ENCODE measurements at places on chromosomes 6 and 20.
A peak's percentile ranks its signal among the peaks of the same experiment; 100 is the strongest.

DNA sequence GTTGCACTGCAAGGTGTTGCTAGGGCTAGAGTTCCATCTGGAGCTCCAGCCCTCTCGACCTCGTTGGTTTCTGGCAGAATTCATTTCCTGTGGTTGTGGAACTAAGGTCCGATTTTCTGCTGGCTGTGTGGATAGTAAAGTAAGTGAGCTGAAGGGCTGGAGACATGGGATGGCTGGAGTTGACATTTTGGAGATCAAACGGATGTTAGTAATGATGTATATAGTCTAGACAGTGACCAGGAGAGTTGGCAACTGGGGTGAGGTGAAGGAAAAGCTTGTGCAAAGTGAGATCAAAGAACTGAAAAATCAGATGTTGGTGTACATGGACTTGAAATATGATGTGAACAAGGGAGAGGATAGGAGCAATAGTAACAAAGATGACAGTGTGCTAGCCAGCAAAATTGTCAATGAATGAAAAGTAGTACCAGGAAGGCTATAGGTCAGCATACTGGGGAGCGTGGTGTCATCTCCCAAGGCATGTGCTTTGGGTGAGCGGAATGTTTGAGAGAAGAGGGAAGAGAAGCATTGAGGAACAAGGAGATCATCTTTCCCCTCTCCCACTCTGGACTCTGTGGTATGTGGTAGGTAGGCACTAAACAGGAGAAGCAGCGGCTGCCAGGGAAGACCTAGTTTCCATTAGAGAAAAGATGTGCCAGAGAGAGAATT, 7.8 kb downstream of the QRSL1 start:
- no peak for DNase-seq

DNA sequence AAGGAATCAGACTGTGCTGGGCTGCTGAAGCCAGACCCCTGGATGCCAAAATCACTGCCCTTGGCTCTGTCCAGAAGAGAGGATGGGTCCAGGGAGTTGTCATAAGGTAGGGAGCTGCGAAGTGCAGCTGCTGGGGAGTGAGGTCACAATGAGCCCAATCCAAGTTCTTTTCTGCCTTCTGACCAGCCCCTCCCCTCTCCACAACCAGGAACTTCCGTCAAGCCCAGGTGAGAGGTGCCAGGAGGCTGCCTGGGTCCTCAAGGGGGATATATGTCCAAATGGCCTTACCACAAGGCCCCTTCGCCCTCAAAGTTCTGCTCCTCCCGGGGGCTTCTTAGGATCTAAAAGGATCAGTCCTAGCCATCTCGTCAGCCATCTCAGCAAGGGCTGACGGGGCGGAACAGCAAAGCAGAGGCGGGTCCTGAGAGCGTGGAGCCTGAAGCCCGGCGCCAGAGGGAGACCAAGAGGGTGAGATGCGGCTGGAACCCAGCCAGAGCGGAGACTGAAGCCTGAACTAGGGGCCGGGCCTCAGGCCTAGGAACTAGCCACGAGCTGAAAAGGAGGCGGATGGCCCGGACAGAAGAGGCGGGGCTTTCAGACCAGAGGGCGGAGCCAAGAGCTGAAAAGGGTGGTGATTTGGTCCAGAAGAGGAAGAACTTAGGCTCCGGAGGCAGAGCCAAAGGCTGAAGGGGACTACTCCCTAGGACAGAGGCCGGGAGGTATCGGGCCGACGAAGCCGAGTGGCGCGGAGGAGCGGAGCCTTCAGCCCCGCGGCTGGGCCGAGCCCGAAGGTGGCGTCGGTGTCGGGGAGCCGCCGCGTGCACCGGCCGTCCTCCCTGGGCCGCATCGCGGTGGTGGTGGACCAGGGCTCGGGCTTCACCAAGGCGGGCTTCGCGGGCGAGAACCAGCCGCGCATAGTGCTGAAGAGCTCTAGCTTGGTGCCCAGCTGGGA, at the start of gene ACTL10:
Gene ACTL10 (plus strand): TSS at position 651 of the 952 bp plus-strand sequence. CDS start 555 bp downstream, outside the sequence.
- peak; percentile 91 for DNase-seq

GRCh38 chr20:34262488-34263288, 21.5 kb downstream of the ASIP start:
- peak; percentile 42 for DNase-seq

- no peak for DNase-seq
These were observed 58.0 kb downstream of the TOX2 start for GRCh38 chr20:43972692-43973091.

- DNase-seq = no peak
These were observed 163.4 kb upstream of the DEFB112 start for GRCh38 chr6:50213146-50213545.

DNA sequence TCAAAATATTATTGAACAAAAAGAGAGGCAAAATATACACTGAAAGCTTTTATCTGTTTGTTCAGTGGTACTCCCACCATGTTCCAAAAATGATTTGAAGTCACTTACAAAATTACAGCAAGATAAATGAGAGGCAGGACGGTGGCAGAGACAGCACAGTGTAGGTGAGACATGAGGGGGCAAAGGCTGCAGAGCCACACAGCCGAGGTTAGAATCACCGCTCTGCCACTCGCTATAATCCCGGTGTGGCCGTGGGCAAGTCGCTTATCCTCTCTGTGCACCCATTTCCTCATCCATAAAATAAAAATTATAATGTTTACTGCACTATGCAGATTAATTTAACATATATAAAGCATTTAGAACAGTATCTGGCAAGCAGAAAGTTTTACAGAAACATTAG, 140.1 kb upstream of the BEND6 start:
- DNase-seq = no peak

DNA sequence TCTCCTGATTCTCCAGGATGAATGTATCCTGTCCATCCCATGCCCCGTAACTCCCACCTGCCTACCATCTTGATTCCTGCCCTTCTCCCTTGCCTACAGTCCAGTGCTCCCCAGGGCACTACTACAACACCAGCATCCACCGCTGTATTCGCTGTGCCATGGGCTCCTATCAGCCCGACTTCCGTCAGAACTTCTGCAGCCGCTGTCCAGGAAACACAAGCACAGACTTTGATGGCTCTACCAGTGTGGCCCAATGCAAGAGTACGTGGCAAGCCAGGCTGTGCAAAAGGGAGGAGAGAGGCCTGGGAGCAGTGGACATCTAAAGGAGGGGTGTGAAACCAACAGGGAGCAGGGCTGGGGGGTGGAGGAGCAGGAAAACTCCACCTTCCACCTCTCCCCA, 15.0 kb upstream of the ZNF76 start:
- DNase-seq = no peak

DNA sequence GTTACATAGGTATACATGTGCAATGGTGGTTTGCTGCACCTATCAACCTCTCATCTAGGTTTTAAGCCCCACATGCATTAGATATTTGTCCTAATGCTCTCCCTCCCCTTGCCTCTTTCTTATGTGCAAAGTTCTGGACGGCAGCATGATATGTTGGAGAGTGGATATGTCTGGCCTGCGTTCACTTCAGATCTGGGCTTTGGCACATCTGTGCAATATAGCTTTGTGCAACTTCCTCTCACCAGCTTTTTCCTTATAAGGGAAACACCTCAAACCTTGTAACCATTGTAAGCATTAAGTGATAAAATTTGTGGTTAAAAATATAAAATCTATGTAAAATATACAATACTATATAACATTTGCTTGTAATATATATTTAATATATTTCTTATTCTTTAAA, 288.0 kb downstream of the PHACTR1 start:
- DNase-seq = no peak

DNA sequence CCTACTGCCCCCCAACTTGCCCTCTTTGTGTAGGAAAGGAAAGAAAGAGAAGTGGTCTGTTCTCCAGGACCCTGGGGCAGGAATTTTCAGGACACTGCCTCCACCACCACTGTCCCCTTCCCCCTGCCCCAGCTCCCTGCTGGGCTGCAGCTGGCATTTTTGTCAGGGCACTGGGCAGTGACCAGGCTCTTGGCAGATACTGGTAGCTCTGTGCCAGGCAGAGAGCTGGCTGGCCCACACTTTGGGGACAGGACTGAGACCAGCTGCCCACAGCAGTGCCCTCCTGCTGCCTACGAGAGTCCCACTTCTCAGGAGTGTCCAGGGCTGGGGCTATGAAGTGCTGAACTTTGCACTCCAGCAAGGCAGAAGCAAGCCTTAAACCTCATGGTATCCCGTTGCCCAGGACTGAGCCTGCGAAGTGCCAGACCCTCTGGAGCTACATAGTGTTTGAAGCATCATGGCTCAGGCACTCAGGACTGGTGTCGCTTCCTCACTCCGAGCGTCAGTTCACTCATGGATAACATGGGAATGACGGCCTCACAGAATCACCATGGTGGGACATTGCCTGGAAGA, 19.3 kb downstream of the SLC13A3 start:
- DNase-seq = no peak

DNA sequence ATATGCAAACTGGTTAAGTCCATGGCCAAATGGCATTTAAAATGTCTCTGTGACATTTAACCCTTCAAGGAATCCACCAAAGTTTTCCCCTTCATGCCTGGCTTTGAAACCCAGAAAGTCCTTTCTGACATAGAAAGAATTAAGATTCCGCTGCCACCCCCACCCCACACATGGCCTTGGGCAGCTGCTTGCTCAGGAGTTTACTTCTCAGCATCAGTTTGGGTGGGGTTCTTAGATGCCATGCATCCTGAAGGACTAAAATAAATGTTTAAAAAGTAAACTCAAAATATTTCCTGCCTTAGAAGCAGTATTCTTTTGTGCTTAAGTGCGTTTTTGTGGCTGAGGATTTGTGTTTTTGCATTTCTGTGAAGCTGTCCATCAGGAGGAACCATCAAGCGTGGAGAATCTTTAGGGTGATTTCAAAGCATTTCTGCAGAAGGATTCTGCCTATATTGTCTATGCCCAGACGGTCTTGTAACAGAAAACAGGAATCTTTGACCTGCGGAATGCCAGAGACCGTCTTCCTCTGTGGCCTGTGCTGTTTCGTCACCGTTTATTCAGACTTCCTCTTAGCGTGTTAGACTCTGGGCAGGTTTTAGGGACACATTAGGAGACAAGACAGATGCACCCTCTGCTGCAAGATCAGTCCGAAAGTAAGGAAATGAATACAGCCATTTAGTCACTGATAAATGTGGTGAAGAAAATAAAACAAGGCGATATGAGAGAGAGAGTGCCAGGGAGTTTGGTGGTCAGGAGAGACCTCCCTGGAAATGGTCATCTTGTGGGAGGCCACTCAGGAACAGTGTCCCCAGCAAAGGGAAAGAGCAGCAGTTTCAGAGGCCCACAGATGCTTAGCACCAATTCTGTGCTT, 6.2 kb downstream of the DUSP22 start:
- no peak for DNase-seq

GRCh38 chr20:62977613-62978560, 25.4 kb downstream of the SLC17A9 start:
- DNase-seq = no peak

- DNase-seq = no peak
These were observed 149.7 kb downstream of the LRRC1 start for GRCh38 chr6:53944543-53944942.

GRCh38 chr6:37016995-37017394, 11.5 kb downstream of the FGD2 start:
- DNase-seq = no peak

GRCh38 chr20:22758815-22759214, 174.4 kb upstream of the FOXA2 start:
- DNase-seq = no peak

DNA sequence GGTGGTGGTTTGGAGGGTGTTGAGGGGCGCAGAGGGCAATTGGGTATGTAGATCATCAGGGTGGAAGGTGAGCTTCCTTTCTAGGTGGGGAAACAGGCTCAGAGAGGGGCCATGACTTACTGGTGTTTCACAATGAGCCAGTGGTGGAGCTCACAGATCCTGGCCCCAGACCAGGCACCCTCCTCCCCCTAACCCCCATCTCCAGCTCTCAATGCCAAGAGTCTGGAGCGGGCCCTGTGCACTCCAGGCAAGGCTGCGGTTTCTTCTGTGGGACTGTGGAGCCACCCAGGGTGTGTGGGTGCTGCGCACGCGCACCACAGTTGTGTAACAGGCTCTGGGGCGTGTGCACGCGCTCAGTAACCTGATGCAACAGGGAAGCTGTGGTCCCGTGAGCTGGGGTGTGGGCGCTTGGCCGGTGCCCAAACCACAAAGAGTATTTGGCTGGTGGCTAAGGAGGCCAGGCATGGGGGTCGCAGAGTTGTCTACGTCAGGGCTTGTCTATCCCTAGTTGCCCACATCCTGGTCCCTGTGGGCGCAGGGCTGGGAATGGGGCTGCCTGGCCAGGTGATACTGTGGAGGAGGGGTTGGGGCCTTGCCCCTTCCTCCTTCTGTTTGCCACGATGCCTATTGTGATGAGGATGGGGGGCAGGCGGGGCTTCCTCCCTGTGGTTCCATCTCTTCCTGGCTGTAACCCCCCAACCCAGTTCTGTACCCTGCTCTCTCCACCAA, 37.5 kb upstream of the MRPS18A start:
- peak; percentile 95 for DNase-seq

- no peak for DNase-seq
These were observed 129.0 kb downstream of the F13A1 start for GRCh38 chr6:6191476-6191875.

- DNase-seq = no peak
These were observed 1014.6 kb downstream of the GRIK2 start for GRCh38 chr6:102407886-102408741.

DNA sequence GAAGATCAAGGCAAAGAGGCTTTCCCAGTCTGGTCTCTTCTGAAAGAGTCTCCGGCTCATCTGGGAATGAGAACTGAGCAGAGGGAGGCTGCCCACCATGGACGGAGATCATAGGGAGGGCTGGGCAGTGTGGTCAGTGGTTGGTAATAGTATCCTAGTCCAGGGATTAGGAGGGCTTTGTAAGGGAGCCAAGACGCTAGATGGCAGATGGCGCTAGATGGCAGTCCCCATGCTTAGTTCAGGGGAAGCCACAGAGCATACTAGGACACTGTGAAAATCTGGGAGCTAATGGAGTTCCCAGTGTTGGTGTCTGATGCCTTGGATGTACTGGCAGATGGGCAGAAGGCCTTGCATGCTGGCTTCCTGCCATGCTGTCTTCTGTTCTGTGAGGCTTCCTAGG, 21.7 kb upstream of the DAAM2 start:
- DNase-seq = no peak

DNA sequence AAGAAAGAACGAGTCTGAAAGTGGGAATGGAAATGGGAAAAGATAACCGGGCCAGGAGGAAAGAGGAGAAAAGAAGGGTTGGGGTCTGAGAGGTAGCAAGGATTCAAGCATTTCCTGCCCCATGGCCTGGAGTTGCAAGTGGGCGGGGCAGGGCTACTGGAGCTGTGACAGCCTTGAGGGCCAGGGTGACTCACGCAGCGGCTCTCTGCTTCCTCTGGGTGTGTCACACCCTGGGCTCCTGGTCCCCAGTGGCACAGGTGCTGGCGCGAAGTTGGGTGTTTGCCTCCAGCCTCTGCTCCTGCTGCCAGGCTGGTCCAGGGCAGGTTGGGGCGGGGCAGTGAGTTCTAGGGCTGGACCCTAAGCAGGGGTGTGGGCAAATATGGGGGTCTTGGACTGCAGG, 3.3 kb upstream of the ULBP3 start:
- no peak for DNase-seq

DNA sequence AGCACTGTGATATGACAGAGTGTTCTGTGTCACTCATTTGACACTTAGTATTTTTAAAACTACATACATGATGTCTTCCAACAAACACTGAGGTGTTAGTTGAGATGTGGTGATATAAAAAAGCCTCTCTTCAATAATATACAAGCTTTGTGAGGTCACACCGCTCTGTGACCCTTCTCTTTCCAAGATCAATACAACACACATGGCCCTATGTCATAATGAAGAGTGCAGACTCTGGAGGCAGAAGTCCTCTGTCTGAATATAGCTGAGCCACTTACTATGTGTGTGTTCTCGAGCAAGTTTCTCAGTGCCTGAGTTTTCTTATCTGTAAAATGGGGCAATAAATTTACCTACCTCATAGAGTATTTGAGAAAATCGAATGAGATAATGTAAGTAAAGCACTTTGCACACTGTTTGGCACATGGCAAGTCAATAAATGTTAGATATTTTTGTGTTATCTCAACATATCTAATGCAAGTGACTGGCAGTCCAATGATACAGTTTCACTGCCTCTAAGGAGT, 499.0 kb upstream of the MARCKS start:
- no peak for DNase-seq

Data from AG09309 (cell line).